ENCODE measurements at places on chromosomes 16 and 17. TPM values are rescaled to one million over a fixed set of nuclear protein-coding genes. Genes with fewer than 3 reads are reported as not detected.
A peak's percentile ranks its signal among the peaks of the same experiment; 100 is the strongest.

DNA sequence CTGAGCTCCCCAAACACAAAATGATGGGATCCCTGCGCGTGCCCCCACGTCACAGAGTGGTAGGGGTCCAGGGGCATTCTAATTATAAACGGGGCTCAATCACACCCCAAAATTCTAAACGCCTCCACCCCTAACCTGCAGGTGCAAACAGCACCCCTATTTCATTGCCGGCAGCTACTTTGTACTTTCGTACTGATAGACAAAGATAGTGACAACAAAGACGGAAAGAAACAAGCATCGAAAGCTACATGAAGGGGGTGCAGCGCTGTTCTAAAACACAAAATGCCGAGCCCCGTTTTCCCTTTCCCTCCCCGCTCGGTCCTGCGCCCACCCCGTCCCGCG, 13.9 kb downstream of the MIS12 start:
- DNase-seq: no peak

GRCh38 chr16:21265104-21265837, 12.8 kb downstream of the CRYM start:
- DNase-seq: no peak

DNA sequence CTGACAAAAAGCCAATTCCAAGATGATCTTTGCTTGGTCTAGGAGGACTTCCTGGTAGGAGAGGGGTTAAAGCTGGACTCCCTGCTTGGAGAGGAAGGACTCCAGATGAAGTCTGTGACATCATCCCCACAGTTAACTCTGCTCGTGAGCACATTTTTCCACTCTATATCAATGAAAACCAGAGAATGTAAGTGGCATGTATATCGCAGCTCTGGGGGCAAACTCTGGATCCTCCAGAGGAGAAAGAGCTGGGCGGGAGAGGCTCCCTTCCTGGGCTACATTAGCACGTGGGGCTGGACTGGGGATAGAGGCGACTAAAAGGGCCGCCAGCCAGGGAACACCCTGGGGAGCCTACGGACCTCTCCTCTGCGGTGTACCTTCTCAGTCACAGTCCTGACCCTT, 34.1 kb downstream of the HIC1 start:
- DNase-seq: no peak

GRCh38 chr16:75250809-75251279, 580 bp downstream of the BCAR1 start:
- DNase-seq: peak; percentile 70

Gene CCDC154
- polyA plus RNA-seq: 0.92 TPM

Gene TMEM204
- polyA plus RNA-seq: not detected
